Activated effector memory CD4-positive, alpha-beta T cell treated with Interleukin-2 at 50 U/mL for 16 hours (primary cell): ENCODE measurements at places on chromosomes 7 and 10.

GRCh38 chr10:49631975-49632374 is 18.1 kb downstream of the CHAT start:
- DNase-seq, result no peak

- DNase-seq, result no peak
Measured at GRCh38 chr7:131365838-131366237, 38.2 kb downstream of the MKLN1 start.

GRCh38 chr7:1895664-1896515 is 225.8 kb downstream of the ELFN1 start:
- no peak for DNase-seq

DNA sequence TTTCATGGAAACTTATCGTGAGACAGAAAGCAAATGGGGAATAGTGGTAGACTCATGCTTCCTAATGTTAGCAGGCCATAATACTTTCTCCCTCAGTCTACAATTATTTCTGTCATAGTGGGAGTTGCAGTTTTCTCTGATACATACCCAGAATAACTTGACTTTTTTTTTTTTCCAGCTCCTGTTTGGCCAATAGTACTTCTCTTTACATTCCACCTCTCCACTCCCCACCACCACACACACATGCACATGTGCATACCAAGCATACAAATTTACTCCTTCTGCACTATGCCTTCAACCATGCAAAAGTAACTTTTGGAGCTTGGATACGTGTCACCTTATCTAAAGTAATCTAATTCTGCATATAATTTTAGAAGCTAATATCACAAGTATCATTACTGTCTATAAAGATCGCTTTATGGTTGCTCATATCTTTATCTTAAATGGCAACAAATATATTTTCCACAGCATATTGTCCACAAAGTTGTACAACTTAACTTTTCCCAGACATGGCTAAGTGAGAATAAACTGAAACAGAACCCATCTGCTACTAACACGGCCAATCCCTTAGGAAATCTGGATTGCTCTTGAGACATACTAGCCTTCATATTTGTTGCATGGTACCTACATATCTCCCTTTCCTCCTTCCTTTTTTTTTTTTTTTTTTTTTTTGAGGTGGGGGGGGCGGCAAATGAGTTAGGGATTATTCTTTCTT is 49.0 kb downstream of the TES start:
- DNase-seq, result no peak

DNA sequence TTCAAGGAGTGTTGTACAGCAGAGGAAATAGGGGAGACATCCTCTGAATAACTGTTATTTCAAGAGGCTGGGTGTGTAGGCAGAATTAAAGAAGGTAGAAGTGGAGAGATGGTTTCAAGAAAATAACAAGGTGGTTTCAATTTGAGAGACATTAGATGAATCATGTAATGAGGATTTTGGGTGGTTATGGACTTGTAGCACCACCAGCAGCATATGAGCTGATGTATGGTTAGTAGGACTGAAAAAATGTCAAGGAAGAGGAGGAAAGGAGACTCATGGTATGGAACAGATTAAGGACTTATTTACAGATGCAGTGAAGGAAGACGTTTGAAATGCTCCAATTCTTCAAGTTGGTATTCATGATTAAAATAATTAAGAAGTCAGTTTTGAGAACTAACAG is 166.2 kb downstream of the EXOC4 start:
- no peak for DNase-seq

- peak; percentile 13 for DNase-seq
Measured at GRCh38 chr10:131453721-131454634, 142.5 kb upstream of the TCERG1L start.

GRCh38 chr10:6219494-6219836 is 16.7 kb downstream of the PFKFB3 start:
- DNase-seq, result no peak

DNA sequence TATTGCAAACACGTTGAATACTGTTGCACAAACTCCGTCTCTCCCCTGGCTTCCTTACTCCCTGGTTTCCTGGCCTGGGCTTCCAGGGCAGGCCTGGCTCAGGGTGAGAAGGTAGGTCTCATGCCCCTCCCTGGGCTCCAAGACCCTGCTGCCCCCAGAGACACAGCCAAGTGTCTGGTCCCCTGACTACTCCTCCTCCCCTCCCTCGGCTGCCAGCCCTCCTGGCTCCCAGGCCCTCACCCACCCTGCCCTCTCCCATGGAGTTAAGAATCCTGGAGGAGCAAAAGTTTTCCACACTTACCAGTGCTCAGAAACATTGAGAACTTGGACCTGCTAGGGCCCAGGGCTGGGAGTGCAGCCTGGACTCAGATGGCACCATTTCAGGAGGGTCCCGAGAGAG is 47.2 kb upstream of the RABGEF1 start:
- DNase-seq, result no peak

DNA sequence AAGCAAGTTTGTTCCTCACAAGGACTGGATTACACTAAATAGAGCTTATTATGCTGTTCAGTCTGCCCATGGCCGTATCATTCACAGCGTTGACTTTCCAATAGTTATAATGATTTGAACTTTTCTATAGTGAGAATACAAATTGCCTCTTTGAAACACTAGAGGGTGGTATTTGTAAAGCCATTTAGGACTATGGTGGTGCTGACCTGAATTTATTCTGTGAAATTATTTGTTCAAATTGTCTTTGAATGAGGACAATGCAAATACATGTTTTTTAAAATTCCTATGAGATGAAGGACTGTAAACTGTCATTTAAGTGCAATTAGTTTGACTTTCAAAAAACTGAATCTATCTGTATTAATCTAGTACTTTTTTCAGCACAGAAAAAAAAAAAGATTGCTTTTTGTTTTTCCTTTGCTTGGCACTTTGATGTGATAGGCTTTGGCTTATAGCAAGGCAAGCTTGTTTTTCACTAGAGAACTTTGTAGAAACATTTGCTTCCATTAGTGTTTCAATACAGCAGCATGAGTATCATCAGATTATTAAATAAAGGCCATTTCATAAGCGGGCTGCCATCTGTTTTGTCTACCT is 122.7 kb upstream of the TMEM229A start:
- DNase-seq, result no peak

- DNase-seq, result no peak
Measured at GRCh38 chr10:103699611-103700435, 155.6 kb downstream of the SH3PXD2A start.

GRCh38 chr10:75736151-75736640 is 304.8 kb downstream of the LRMDA start:
- no peak for DNase-seq

DNA sequence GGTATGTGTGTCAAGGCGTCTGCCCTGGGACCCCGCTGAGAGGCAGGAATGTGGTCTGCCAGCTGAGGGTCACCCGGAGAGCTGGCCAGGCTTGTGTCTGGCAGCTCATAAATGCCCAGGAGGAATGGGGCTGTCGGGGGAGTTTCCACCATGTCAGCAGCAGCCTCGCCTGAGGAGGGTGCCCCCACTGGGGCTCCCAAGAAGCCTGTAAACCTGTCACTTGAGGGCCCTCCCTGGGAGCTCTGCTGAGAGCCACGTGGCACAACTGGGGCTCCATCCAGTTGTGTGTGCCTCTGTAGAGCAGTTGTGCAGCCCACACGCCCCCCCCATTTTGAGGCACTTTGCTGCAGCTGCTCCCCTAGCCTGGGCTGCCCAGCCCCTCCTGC is 70.6 kb downstream of the NEURL1 start:
- no peak for DNase-seq

DNA sequence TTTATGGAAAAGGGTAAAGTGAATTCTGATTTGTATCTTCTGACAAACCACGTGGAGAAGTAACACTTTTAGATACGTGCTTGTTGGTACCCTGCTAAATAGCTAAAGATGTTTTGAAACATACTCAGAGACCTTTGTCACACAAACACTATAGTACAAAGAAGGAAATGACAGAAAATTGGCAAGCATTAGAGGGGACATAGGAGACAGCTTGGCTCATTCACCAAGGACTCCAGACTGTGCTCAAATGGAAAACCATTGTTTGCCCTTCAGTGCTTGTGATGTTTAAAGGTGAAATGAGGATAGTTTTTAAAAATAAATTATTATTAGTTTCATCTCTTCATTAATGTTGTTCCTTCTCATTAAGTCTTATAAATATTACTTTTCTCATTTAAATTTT is 34.0 kb upstream of the CD36 start:
- no peak for DNase-seq

GRCh38 chr10:123139521-123140163 is 3.9 kb downstream of the HMX3 start:
- no peak for DNase-seq

DNA sequence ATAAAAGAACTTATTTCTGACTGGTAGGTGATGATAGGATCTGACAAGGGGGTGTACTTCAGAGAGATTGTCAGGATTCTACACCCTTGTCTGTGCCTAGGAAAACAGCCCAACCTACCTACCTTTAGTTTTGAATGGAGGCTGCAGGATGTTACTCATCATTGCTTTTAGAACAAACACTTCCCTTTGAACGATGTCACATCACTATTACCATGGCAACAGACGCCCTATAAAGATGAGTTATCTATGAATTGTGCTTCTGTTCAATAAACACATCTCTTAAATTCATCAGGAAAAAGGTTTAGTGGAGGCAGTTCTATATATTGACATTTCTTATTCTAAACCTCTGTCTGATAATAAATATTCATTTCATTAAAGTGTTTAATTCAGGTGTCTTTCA is 362.4 kb downstream of the CNTNAP2 start:
- no peak for DNase-seq

DNA sequence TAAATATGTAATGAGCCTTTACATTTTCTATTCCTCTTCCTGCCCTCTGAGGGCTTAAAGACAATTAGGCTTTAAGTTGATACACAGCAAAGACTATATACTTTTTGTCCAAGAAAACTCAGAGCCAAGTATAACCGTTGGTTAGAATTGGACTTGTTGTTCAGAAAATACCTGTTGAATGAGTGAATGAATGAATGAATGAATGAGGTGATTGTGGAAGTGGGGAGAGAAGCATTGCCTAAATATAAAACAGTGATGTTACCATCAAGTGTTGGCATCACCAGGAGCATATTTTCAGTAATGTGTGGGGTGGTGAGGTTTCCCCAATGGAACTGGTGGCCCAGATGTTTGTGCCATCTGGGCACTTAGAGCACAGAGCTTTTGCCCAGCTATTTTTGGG is 106.9 kb downstream of the AOAH start:
- DNase-seq, result no peak

- DNase-seq, result no peak
Measured at GRCh38 chr10:29849126-29849833, 210.1 kb downstream of the JCAD start.

DNA sequence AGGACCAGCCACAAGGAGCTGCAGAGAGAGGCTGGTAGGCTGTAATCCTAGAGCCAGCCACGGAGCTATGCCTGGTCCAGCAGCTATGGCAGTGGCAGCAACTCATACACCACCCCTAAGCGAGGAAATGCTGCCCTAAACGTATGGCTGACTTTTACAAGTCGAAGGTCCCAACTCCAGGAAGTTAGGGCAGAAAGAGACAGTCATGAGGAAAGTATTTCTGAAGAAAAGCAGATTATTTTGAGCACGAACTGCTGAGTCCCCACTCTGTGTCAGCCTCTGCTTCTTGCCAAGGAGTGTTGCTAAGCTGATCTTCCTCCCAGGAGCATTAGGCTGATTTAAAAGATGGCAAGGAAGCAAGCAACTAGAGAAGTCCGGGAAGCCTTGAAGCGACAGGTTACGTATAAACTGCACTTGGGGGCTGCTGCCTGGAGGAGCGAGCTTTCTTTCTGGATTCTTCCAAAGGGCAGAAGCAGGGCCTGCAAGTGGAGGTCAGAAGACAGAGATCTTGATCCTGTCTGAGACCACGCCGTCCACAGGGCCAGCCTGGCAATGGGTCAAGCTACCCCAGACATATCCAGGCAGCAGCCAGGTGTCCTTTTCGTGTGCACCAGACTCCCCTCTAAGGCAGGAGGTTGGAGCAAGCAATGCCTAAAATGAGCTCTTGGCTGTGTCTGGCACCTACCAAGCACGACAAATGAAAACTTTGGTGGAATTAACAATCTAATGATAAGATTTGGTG is 39.4 kb downstream of the PLXNA4 start:
- no peak for DNase-seq

- DNase-seq, result no peak
Measured at GRCh38 chr7:91169830-91170191, 94.4 kb upstream of the FZD1 start.
